Activated CD8-positive, alpha-beta memory T cell treated with anti-CD3 and anti-CD28 coated beads for 4 hours (primary cell): ENCODE measurements at places on chromosomes 4 and X.

DNA sequence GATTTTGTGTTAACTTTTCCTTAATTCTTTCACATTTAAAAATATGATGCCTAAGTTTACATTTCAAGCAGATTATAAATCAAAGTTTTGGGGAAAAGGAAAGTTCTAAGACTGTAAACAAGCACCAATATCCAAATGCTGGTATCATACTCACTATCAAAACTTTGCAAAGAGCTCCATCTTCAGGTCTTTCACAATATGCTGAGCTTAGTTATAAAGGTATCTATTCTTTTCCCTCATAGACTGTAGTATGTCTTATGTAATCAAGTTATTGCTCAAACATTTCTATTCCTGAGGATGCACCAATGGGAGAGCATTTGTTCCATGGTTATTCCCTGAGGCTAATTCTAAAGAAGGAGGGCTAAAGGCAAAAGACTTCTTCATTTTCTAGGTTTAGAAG lies 207.9 kb upstream of the FAM241A start:
- no peak for DNase-seq

- DNase-seq, result no peak
Observed at GRCh38 chr4:77123411-77123810, 33.6 kb upstream of the CCNG2 start.

- DNase-seq, result no peak
Observed at GRCh38 chr4:79996851-79997250, 76.2 kb downstream of the ANTXR2 start.

GRCh38 chr4:152155070-152155469 lies 380.8 kb downstream of the FBXW7 start:
- DNase-seq, result no peak

DNA sequence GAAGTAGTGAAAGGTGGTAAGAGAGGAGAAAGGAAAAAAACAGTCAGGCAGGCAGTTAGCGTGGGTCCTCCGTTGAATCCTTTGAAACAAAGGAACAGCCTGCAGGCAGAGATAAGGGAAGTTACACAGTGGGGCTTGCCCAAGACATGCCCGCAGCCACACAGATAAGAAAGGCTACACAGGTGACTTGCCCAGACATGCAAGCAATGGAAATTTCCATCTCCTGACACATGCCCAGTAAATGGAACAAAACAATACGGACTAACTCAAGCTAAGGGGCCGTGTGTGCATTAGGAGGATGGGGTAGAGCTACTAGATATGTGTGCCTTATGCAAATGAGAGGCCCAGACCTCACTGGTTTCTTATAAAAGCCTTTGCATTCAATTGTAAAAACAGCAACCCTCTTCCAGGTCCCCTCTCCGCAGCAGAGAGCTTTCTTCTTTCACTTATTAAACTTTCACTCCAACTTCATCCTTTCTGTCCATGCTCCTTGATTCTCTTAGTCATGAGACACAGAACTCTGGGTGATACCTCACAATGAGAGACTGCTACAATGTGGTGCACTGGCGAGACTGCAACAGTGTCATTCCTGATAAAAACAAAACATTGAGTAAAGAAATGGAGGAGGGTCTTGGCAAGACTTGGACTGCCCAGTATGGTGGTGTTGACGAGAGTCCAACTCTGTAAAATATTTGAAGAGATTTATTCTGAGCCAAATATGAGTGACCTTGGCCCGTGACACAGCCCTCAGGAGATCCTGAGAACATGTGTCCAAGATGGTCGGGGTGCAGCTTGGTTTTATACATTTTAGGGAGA lies 997.4 kb upstream of the PRKX start:
- no peak for DNase-seq

DNA sequence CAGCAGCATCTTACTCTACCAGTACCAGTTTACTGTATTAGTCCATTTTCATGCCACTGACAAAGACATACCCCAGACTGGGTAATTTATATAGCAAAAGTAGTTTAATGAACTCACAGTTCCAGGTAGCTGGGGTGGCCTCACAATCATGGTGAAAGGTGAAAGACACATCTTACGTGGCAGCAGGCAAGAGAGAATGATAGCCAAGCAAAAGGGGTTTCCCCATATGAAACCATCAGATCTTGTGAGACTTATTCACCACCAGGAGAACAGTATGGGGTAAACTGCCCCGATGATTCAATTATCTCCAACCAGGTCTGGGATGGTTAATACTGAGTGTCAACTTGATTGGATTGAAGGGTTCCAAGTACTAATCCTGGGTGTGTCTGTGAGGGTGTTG lies 69.3 kb downstream of the YIPF6 start:
- no peak for DNase-seq

GRCh38 chr4:78079726-78080430 lies 22.8 kb downstream of the FRAS1 start:
- DNase-seq, result no peak

GRCh38 chrX:135893294-135893817 lies at the start of the genes CT45A10 and SAGE1:
CT45A10 (minus strand) TSS chrX:135893444; CDS start chrX:135885344, 8,100 bp downstream.
SAGE1 (plus strand) TSS chrX:135893716; CDS start chrX:135896243, 2,527 bp downstream.
- DNase-seq, result no peak

DNA sequence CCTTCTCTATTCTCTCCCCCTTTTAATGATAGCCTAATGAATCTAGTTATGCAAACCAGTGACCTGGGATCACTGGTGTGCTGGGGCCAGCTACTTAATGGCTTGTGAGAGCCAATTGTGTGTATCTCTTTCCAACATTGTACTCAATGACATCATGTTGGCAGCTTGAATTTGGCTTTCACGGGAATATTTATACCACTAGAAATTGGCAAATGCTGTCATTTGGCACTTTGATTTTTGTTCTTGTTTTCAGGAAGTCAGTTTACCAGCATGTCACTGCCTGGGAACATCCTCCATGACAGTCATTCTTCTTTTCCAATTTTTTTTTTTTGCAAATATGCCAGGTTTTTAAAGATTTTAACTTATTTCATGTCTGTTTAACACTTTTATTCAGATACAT lies 1685.3 kb downstream of the STIM2 start:
- DNase-seq, result no peak

- no peak for DNase-seq
Observed at GRCh38 chr4:22959483-22959882, 266.7 kb downstream of the GBA3 start.

DNA sequence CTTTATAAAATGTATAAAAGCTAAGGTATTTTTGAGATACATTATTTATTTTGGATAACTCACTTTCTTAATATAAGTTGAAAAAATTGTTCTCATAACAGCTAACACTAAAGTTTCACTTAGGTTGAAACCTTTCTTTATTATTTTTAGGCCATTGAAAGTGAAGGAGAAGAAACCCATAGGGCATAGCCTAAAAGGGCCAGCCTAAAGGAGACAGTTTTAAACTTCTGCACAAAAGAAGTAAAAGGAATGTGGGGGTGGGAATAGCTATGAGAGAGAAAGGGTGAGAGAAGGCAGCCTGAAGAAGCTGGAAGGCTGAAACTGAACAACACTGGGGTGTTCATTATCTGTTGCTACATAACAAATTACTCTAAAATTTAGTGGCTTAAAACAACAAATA lies 57.6 kb upstream of the RAPGEF2 start:
- no peak for DNase-seq

DNA sequence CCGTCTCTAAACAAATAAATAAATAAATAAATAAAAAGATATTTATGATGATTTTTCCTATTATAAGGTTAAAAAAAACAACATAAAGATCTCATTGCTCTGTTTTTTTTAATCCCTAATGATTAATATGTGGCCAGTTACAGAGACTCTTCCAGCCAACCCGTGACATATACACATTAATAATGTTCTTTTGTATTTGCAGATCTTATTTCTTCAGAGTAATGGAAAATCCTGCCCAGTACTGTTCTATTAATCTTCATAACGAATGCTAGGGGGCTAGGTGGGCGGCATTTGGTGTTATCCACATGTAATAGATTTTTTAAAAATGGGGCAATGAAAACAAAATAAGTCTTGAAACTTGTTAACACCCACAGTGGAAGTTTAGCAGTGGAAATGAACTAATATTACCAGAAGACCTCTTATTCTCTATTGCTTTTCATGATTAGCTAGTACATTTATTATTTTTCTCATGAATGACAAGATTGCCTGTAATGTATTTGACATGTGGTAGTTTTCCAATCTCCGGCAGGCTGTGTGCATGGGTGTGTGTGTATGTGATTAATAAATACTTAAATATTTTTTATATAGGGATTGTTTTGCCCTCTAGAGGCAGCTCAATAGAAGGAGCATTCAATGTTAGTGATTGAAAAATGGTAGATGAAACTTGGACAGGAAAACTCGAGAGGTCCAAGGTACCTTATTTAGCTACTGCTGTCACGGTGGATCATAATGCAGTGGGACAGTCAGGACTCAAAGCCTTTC lies 457.4 kb downstream of the IL1RAPL1 start:
- DNase-seq, result no peak

GRCh38 chr4:4735136-4735750 lies 124.2 kb upstream of the MSX1 start:
- no peak for DNase-seq

DNA sequence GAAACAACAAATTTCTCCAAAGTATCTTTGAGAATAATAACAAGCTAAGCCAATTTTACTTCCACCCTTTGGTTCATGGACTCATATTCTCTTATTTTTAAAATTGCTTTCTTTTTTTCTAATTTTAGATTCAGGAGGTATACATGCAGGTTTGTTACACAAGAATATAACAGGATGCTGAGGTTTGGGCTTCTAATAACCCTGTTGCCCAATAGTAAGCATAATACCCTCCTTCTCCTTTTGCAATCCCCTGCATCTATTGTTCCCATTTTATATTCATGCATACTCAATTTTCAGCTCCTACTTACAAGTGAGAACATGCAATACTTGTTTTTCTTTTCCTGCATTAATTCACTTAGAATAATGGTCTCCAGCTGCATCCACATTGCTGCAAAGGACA lies 202.3 kb upstream of the FSTL5 start:
- DNase-seq, result no peak

GRCh38 chr4:59518005-59518823 lies 1681.9 kb upstream of the ADGRL3 start:
- DNase-seq, result no peak

- DNase-seq, result no peak
Observed at GRCh38 chr4:7872264-7872771, 67.3 kb downstream of the AFAP1 start.

- DNase-seq, result no peak
Observed at GRCh38 chrX:106649523-106650428, 38.0 kb downstream of the RADX start.

- DNase-seq, result no peak
Observed at GRCh38 chr4:163111588-163111987, 55.1 kb downstream of the NAF1 start.

DNA sequence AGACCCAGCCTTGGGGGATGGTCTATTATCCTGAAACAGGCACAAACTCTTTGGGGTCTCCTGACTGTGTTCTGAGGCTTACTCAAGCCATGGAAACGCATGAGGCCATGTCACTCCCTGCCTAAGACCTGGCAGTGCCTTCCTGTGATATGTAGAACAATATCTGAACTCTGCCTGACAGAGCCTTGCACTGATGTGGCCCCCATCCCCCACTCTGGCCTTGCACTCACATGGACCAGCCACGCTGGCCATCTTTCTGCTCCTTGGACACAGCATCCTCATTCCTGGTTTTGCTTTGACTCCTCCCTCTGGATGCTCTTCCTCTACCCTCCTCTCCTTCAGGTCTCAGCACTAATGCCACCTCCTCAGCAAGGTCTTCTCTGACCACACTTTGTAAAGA lies 100.2 kb downstream of the SCD5 start:
- no peak for DNase-seq

GRCh38 chr4:145189981-145190380 lies 9.6 kb upstream of the OTUD4 start:
- DNase-seq, result no peak

DNA sequence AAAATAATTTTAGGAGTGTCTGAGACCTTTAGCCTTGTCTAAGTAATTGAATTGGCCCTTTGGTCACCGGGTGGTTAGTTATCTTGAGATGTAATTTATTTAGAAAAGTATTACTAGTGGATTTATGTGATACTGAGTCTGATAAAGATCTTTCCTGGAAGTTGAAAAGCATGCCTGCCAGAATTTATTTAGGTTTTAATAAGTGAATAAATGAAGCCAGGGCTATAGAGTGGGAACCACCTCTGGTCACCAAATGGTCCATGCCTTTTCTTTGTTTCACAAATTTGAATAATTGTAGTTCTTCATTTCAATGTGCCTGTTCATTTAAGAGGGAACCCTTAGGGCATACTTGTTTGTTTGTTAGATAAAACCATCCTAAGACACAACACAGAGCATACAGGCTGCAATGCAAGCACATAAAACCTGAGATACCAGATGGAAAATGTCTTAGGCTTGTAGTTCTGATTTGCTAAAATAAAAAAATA lies 627.8 kb downstream of the ADGRL3 start:
- no peak for DNase-seq

DNA sequence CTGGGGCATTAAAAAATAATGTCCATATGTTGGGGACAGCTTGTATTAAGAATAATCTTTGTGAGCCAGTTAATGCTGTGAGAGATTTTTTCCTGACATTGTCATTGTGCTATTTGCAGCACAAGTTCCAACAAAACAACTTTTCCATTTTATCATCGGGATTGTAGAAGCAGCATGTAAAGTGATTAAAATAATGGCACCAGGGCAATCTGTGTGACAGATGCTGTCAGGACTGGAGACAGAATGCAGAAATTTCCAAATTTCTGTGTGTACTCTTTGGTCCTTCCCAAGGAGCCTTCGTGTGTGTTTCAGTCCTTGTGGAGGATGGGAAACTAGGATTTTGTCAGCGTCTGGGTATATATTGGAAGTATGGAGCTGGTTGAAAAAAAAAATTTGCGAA lies 101.5 kb upstream of the LIMCH1 start:
- no peak for DNase-seq

DNA sequence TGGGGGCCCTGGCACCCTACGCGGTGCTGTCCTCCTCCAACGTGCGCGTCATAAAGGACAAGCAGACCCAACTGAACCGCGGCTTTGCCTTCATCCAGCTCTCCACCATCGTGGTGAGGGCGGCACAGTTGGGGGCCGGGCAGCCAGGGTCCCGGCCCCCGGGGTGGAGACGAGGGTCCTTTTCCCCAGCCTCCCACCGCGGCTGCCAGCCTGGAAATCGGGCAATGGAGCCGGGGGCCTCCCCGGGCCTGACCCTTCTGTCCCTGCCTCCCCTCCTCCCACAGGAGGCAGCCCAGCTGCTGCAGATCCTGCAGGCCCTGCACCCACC lies 13.7 kb upstream of the UBA1 start:
- no peak for DNase-seq

DNA sequence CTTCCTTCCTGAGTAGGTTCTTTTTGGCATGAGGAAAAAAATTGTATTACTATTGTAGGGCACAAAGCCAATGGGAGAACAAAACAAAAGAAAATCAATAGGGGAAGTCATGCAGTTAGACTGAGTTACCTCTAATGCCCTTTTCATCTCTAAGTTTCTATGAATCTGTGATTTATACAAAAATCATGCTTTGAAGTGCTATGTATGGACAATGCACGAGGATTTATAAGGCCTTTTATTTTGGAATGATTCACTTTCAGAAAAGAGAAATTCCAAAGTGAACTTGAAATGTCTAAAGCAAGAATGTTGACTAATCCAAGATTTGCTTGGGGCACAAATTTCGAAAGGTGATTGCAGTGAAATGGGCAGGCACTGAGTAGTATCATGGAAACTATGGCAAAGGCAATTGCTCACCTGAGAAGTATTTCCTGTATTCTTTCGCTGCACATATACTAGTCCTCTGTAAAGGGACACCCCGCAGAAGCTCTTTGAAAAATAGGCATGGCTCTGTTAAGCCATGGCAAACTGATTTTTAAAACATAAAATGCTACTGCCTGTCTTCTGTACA lies 52.8 kb downstream of the ADGRG4 start:
- no peak for DNase-seq

GRCh38 chr4:3855646-3856045 lies 89.5 kb downstream of the ADRA2C start:
- no peak for DNase-seq
